ENCODE measurements at places on chromosomes 13 and 19. TPM values are rescaled to one million over a fixed set of nuclear protein-coding genes. Genes with fewer than 3 reads are reported as not detected.

Gene PPP2R1A
- total RNA-seq, result 320 TPM

Gene PCDH17
- total RNA-seq, result 0.02 TPM

Gene THAP8
- total RNA-seq, result 7.1 TPM

Gene ICAM5
- 1.2 TPM for total RNA-seq

Gene SLC27A5
- total RNA-seq, result 28.6 TPM

Gene RNF225
- 0.13 TPM for total RNA-seq

Gene MADCAM1
- 0.32 TPM for total RNA-seq

Gene ALG11
- total RNA-seq, result 9.7 TPM

Gene SPRY2
- total RNA-seq, result 12.2 TPM

Gene GAS6
- total RNA-seq, result 6.4 TPM

All from A549 treated with DMSO at 1 μM for 4 hours (cell line).